ENCODE measurements at places on chromosomes 2 and 18.

GRCh38 chr2:176115883-176116813, at the start of gene HOXD10:
Gene HOXD10 (plus strand): TSS chr2:176116778. CDS start chr2:176116834, 56 bp downstream.
- no peak for DNase-seq

DNA sequence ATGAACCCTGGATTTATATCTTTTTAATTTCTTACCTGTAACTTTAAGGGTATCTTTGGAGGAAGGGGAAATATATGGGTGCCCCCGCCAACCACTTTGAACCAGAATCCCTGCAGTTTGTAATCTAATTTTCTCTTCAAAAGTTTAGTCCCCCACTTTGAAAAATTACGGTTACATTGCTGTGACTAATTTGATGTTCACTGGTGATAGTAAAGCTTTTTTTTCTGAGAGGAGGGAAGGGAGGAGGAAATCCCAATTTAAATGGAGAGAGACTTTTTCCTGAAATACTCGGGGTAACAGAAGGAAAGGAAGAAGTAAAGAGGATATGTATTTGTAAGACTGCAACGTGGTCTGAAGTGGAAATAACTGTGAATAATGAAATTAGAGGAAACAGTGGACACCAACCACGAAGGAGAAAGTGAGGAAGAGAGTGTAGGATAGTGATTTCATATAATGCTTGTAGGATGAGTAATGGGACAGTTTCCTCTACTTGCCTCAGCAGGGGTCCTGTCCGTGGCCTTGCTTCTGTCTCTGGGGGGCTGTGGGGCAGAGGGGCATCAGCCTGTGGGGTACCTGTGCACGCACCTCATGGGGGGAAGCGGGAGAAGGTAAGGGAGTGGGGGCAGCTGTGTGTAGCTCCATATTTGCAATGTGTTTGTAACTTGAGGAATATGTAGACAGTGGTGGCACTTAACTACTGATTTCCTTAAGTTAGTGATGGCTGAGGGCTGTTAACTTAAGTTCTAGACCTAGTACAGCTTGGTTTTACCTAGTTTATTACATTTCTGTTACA, 161.1 kb downstream of the LTBP1 start:
- DNase-seq: no peak

DNA sequence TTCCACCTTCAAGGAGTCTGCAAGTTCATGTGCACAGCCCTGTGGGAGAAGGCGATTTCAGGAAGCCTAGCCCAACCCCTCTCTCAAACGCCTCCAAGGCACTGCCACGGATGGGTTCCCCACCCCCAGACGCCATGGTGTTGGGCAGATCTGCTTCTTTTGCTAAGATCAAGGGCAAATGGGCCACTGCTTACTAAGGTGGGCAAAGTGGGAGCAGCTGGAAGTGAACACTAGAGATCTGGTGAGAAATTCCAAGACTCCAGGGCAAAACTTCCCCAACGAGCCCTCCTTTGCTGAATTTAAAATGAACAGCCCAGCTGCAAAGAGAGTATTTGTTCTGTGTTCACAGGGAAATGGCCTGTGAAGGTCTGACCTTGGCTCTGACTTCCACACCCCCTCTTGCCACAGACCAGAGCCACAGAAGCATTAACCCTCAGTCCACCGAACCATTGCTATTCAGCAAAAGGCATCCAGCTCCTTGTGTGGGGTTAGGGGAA, 45.1 kb upstream of the ZBTB7C start:
- no peak for DNase-seq

GRCh38 chr2:108323619-108324018, 34.9 kb downstream of the SULT1C2 start:
- no peak for DNase-seq

- no peak for DNase-seq
Observed at GRCh38 chr2:31666878-31667277, 86.1 kb upstream of the SRD5A2 start.

Measured in nucleus accumbens (tissue), 56 donors.